Psoas muscle (tissue), 8 donors: ENCODE measurements at places on chromosomes 7 and 10. TPM values are rescaled to one million over a fixed set of nuclear protein-coding genes. Genes with fewer than 3 reads are reported as not detected.

DNA sequence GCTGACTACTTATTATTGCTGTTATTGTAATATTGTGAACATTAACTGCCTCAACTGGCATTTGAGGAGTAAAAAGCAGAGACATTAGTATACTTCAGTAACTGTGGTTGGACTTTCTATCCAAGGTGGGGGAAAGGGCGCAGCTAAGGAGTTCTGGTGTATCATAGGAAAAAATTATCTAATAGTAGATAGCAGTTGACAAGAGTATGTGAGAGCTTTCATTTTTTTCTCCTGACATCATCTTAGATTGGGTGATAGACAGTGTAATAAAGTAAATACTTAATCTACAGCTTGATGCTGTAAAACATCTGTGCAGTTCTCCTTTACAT lies 68.9 kb downstream of the PHTF2 start:
- H3K27ac ChIP-seq: peak overlapping the region; percentile 33
- H3K4me3 ChIP-seq: no peak overlapping the region
- H3K36me3 ChIP-seq: no peaks in the 10 kb centered on the region
- H3K27me3 ChIP-seq: no peaks in the 10 kb centered on the region
- peaks cover 22% of the 10 kb centered on the region for H3K4me1 ChIP-seq

DNA sequence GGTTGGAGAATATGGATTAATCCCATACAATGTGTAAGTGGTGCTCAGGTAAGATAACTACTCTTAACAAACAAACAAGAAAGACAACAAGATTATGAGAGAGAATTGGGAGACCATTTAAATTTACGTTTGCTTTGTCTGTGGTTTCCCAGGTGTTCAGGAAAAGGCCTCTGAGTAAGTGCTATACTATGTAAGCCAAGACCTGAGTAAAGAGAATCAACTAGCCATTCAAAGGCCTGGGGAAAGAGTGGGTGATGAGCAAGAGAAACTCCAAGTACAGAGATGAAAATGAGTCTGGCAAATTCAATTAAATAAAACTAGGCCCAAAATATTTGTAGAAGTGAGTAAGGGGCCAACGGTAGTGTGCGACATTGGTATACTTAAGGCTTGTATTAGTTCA lies 9.9 kb downstream of the CSTF2T start:
- H3K27ac ChIP-seq: no peak overlapping the region
- no peak for DNase-seq

DNA sequence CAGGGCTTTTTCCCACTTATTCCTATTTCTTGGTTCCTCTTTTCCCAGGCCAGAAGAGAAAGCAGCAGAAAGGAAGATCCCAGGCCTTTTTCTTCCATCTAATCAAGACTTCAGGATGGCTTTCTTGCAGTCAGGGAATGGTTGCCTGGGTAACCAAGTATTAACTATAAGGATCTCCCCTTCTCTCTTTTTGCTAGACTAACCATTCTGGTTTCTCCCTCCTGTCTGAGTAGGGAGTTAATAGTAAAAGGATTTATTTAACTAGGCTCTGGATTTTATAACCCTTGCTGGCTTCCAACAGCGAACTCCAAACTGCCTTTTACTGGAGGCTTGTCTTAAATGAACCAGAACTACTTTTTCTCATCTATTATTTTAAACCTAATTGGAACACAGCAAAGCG lies 90.4 kb downstream of the GRM8 start:
- no peak overlapping the region for H3K27ac ChIP-seq
- no peaks in the 10 kb centered on the region for H3K36me3 ChIP-seq
- no peaks in the 10 kb centered on the region for H3K27me3 ChIP-seq
- no peaks in the 10 kb centered on the region for H3K4me1 ChIP-seq

DNA sequence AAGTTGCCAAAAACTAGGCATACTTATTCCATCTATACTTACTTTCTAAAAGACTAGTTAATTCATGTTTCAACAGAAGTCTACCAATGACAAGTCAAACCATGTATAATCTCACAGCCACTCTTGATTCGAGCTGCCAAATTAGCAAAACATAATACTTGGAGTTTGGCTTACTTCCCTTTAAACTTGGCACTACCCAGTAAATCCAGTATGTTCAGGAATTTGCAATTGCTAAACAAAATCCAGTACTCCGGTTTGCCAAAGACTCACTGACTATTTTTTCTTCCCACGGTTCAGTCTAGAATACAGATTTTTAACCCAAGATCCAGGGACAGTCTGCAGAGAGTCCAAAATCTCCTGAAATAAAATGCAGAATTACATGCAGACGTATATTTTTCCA lies 4.6 kb downstream of the OAT start:
- no peak overlapping the region for H3K4me3 ChIP-seq
- no peak overlapping the region for H3K27ac ChIP-seq
- no peaks in the 10 kb centered on the region for H3K27me3 ChIP-seq
- H3K4me1 ChIP-seq: peaks cover 29% of the 10 kb centered on the region
- H3K36me3 ChIP-seq: no peaks in the 10 kb centered on the region
- DNase-seq: no peak

DNA sequence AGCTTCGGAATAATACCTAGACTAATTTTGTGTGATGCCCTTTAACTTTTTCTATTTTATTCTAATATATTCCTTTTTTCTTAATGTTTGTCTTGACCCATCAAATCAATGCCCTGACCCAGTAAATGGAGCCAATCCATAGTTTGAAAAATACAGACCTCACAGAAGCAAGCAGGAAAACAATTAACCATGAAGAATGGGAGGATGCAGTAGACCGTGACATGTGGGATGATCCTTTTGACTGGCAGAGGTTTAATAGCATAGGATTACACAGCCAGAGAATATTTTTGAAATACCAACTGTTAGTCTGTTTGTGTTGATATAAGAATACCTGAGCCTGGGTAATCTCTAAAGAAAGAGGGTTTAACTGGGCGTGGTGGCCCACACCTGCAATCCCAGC lies 142.6 kb upstream of the NEBL start:
- H3K36me3 ChIP-seq: no peaks in the 10 kb centered on the region
- no peaks in the 10 kb centered on the region for H3K27me3 ChIP-seq
- DNase-seq: no peak
- H3K4me1 ChIP-seq: no peaks in the 10 kb centered on the region

DNA sequence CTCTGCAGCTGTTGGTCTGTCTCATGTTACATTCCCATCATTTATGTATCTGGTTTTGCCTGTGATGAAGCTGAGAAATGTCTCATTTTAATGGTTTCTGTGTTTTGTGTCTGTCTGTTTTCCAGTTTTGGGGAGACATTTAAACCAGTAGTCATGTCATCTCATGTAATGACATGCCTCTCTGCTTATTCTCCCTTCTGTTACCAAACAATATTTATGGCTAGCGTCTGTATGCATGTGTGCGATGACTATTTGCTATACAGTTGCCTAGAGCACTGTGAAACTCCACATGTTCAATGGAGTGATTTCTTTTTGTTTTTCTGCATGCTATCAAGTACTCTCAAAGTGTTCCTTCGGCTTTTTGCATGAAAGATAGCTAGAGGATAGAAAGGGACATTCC lies 132.0 kb downstream of the ST7 start:
- peaks cover 24% of the 10 kb centered on the region for H3K4me1 ChIP-seq
- no peak for DNase-seq
- H3K27ac ChIP-seq: no peak overlapping the region
- H3K4me3 ChIP-seq: no peak overlapping the region
- H3K27me3 ChIP-seq: no peaks in the 10 kb centered on the region

GRCh38 chr7:112521942-112522341 lies 41.2 kb downstream of the LSMEM1 start:
- peaks cover 8% of the 10 kb centered on the region for H3K27me3 ChIP-seq
- H3K36me3 ChIP-seq: no peaks in the 10 kb centered on the region
- DNase-seq: no peak
- H3K4me3 ChIP-seq: no peak overlapping the region
- H3K27ac ChIP-seq: no peak overlapping the region
- no peaks in the 10 kb centered on the region for H3K4me1 ChIP-seq

DNA sequence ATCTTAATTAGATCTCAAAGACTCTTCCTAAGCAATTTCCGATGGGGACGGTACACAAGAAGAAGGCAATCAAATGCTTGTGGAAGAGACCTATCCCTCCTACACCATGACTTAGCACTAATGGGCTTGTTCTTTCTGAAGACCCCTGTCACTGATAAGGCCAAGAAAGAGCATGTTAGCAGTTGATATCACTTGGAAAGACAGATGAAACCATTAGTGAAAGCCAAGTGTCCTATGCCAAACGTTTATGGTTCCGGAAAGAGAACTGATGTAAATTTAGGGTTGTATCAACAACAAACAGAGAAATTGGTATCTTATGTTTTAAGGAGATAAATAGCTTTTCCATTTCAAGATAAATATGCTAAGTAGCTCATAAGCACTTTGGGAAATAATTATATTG lies 6.5 kb downstream of the UROS start:
- no peaks in the 10 kb centered on the region for H3K27me3 ChIP-seq
- H3K4me3 ChIP-seq: no peak overlapping the region
- no peak for DNase-seq
- H3K4me1 ChIP-seq: peaks cover 6% of the 10 kb centered on the region
- peaks cover 9% of the 10 kb centered on the region for H3K36me3 ChIP-seq

DNA sequence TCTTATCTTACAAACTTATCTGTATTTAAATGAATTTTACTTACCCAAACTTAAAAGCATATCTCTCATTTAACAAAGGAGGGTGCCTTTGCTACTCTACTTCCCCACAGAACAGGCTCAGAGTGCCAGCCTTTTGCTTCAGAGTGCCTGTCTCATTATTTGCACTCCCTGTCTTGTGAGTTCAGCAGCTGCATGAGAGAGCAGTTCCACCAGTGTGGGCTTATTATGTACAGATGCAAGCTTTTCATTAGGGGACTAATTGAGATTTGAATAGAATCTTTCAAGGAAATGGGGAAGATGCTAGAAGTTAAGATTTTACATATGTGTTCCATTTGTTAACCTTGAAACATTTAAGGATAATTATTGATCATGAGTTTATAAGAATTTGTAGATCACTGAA lies 310.2 kb upstream of the LRRN3 start:
- no peak overlapping the region for H3K4me3 ChIP-seq
- no peaks in the 10 kb centered on the region for H3K36me3 ChIP-seq
- H3K4me1 ChIP-seq: no peaks in the 10 kb centered on the region
- no peaks in the 10 kb centered on the region for H3K27me3 ChIP-seq

GRCh38 chr7:75880242-75880641 lies 1.4 kb downstream of the RHBDD2 start:
- no peaks in the 10 kb centered on the region for H3K27me3 ChIP-seq
- H3K4me3 ChIP-seq: peak overlapping the region; percentile 77
- DNase-seq: no peak
- peaks cover 17% of the 10 kb centered on the region for H3K4me1 ChIP-seq
- H3K36me3 ChIP-seq: peaks cover 2% of the 10 kb centered on the region
- no peak overlapping the region for H3K27ac ChIP-seq

- no peaks in the 10 kb centered on the region for H3K4me1 ChIP-seq
- no peak overlapping the region for H3K27ac ChIP-seq
- DNase-seq: no peak
- H3K36me3 ChIP-seq: no peaks in the 10 kb centered on the region
- no peak overlapping the region for H3K4me3 ChIP-seq
- no peaks in the 10 kb centered on the region for H3K27me3 ChIP-seq
These were observed 94.8 kb upstream of the ZNF804B start for GRCh38 chr7:88664630-88665233.

- DNase-seq: no peak
- no peaks in the 10 kb centered on the region for H3K27me3 ChIP-seq
- no peak overlapping the region for H3K27ac ChIP-seq
- no peaks in the 10 kb centered on the region for H3K36me3 ChIP-seq
- no peak overlapping the region for H3K4me3 ChIP-seq
These were observed 93.6 kb downstream of the HGF start for GRCh38 chr7:81676105-81676811.

DNA sequence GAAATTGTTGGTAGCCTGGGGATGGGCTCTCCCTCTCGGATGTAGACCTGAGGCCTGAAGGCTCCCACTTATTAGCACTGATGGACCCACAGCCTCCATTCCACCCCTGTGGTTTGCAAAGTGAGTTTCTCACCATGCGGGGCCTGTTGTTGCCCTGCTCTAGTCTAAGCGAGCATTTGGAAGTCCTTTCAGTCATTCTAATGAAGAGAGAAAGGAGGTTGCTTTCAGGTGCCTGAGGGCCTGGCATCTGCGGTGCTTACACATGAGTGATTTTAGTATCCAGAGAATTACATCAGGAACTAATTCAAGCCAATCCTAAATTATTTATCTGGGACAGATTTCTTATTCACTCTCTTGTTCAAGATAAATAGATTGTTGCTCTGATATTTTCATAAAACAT lies 61.6 kb downstream of the NAMPT start:
- no peak overlapping the region for H3K4me3 ChIP-seq
- H3K27ac ChIP-seq: no peak overlapping the region

DNA sequence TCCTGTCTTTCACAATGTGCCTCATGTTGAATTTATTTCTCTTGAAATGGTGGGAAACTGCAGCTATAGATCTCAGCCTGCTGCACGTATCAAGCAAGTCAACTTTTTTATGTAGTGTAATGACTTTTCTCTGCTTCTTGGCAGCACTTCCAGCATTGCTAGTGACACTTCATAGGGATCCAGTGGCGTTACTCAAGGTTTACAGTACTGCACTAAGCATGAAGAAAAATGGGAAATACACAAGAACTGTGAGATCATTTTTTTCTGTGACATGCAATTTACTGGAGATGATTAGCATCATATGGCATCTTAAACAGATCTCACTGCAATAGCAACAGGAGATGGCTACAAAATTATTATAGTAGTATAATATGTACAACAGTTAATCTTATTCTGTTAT lies 90.9 kb downstream of the POLR1F start:
- H3K4me1 ChIP-seq: no peaks in the 10 kb centered on the region
- no peaks in the 10 kb centered on the region for H3K27me3 ChIP-seq
- H3K27ac ChIP-seq: no peak overlapping the region
- no peak for DNase-seq
- H3K36me3 ChIP-seq: no peaks in the 10 kb centered on the region

DNA sequence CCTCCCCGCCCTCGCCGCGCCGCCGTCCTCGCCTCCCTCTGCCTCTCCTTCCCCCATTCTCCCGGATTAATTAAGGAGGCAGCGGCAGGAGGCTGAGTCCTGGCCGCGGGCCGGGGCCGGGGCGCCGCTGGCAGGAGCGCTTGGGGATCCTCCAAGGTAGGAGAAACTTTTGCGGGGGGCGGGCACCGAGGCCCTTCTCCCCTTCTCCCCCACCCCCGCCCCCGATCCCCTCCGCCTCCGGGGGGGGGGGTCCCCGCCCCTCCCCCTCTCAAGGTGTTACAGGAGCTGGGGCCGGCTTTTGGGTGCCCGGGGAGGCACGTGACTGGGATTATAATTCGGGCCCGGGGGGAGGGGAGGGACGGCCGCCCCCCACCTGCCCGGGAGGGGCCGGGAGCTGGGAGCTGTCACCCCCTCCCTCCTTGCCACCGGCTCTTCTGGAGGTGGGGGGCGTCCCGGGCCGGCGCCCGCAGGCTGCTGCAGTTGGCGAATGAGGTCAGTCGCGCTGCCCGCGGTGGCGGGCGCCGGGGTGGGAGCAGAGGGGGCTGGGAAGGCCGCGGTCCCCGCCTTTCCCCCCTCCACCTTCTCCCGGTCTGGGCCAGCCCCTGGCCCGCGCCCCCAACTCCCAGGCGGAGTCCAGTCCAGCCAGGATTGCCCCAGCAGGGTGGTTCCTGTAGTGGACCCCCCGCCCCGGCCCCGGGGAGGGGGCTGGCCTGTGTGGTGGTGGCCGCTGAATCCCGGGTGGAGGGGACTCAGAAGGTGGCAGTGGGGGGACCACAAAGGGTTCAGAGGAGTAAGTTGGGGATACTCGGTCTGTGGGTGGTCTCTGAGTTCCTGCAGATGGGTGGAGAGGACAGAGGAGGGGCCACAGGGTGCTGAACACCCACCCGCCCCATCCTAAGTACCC lies 567 bp downstream of the GTF2IRD1 start:
- H3K4me1 ChIP-seq: peaks cover 10% of the 10 kb centered on the region
- no peaks in the 10 kb centered on the region for H3K36me3 ChIP-seq
- peak overlapping the region; percentile 80 for H3K4me3 ChIP-seq
- H3K27me3 ChIP-seq: no peaks in the 10 kb centered on the region

The ATRNL1 gene
- total RNA-seq: 7.1 TPM

The NAT16 gene
- not detected for total RNA-seq

The ZNF365 gene
- 0.13 TPM for total RNA-seq

The ZNF503 gene
- 4.1 TPM for total RNA-seq

The CLCN1 gene
- total RNA-seq: 9.8 TPM
